ENCODE measurements at places on chromosomes 7 and 10.

- DNase-seq, result no peak
Measured at GRCh38 chr10:21980691-21981090, 22.8 kb downstream of the DNAJC1 start.

GRCh38 chr10:35336921-35337823 is 863 bp downstream of the CCNY start:
- DNase-seq, result no peak

GRCh38 chr10:58464956-58465355 is 47.7 kb upstream of the BICC1 start:
- DNase-seq, result no peak

DNA sequence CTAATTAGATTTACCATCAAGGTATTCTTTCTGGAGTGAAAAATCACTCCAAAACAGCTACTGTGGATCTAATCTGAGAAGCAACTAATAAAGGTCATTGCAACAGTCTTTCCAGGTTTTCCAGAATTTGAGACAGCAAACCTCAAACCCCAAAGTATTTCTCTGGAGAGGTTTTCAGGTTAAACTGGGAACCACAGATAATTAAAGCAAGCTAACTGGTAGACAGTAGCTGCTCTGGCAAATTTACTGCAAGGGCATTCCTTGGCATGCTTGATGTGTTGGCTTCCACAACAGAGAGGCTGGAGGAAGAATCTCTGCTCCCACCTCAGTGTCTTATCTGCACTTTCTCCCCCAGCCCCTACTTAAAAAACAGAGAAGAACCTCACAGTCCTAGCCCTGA is 140.0 kb upstream of the NRBF2 start:
- DNase-seq, result no peak

GRCh38 chr10:72027498-72027897 is 60.9 kb downstream of the SPOCK2 start:
- peak; percentile 36 for DNase-seq

GRCh38 chr10:21972584-21972983 is 30.9 kb downstream of the DNAJC1 start:
- DNase-seq, result peak; percentile 5

DNA sequence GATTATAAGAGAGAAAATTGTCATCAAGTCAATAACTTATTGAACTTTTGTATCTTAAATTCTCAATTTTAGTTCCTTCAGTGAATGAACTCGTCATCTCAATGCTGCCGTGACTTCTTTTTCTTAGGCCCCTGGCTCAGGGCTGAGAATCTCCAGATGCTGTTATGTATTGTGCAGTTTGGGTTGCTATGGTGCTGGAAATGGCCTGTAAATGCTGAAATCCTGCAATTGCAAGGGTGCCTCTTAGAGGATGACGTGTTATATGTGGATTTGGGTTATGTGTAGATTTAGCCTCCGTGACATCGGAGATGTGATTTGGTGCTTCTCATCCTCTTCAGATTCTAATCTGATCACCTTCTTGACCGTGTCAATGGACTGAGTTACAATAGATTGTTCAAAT is 55.7 kb upstream of the ZRANB1 start:
- DNase-seq, result no peak

DNA sequence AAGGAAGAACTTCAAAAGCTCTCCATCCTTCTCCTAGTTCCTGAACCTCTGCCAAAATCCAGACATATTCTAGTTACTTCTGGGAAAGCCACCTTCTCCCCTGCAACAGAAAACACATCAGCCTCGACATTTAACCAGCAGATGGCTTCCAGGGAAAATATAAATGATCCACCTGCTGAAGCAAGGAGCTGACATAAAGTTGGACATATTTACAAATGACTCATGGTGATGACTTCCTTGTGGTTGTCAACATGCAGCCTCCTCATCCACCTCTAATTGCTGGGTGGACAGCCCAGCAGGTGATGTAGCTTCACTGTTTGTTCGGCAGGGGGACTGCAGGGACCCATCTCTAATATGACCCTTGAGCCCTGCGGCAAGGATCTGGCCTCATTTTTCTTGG is 266.0 kb downstream of the C7orf25 start:
- DNase-seq, result no peak

DNA sequence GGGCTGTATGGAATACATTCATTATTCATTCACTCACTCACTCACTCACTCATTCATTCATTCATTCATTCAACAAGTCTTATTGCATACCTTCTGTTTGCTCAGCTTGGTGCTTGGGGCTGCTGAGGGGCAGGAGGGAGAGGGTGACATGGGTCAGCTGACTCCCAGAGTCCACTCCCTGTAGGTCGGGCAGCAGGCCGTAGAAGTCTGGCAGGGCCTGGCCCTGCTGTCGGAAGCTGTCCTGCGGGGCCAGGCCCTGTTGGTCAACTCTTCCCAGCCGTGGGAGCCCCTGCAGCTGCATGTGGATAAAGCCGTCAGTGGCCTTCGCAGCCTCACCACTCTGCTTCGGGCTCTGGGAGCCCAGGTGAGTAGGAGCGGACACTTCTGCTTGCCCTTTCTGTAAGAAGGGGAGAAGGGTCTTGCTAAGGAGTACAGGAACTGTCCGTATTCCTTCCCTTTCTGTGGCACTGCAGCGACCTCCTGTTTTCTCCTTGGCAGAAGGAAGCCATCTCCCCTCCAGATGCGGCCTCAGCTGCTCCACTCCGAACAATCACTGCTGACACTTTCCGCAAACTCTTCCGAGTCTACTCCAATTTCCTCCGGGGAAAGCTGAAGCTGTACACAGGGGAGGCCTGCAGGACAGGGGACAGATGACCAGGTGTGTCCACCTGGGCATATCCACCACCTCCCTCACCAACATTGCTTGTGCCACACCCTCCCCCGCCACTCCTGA is 2.4 kb downstream of the EPO start:
- DNase-seq, result no peak

DNA sequence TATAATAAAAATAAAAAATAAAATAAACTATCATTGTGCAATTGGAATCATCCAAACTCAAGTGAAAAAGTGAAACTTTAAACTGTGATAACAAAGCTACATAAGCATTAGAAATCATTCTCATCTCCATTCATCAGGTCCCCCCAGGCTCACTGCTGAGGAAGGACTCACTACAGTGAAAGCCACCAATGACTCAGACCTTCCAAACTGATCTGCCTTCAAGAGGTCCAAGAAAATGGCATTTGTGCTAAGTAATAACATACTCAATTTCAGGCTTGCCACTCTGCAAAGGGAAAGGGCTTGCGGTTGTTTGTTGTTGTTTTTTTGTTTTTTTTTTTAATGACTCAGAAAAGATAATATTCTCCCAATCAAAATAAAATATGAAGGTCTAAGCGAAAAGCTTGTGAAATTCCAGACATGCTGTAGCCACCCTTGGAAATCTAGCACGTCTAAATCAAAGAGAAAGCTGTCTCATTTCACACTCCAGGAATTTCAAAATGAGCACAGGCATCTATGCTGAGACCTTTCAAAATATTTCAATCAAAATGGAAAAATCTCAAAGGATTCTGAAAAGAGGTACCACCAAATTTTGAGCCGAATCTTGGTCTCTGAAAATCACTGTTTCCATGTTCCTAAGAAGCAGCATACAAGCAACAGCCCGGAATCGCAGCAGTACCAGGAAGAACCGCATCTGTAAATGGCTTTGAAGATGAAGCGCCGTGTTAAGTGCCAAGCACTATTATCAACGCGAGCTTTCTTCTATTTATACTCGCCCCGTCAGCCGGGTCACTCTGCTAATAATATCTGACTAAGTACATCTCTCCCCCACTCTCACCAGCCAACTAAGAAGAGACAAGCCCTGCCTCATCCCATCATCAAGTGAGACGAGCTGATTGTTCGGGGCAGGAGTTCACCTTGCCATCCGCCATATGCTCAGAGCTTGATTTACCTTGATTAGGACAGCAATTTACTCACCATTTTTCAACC is 13.5 kb downstream of the SFMBT2 start:
- DNase-seq, result no peak

GRCh38 chr7:77428777-77429231 is 12.7 kb upstream of the GSAP start:
- no peak for DNase-seq

- no peak for DNase-seq
Measured at GRCh38 chr7:13524076-13524475, 465.4 kb downstream of the ETV1 start.

DNA sequence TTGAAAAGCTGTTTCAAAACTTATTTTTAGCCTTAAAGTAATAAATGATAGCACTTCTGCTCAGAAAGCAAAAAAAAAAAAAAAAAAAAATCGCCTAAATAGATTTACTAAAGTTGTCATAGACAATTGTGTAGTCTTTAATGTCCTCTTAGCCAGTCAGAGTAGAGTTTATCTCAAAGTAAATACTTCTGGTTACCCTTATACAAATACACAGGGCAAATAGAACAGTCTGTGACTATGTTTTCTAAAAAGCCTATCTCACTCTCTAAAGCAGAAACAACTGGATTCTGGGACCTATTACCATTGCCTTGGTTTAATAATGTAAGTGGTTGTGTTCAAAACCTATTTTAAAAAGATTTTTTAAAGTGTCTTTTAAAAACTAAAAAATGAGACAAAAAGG is 156.2 kb upstream of the THSD7A start:
- DNase-seq, result no peak

DNA sequence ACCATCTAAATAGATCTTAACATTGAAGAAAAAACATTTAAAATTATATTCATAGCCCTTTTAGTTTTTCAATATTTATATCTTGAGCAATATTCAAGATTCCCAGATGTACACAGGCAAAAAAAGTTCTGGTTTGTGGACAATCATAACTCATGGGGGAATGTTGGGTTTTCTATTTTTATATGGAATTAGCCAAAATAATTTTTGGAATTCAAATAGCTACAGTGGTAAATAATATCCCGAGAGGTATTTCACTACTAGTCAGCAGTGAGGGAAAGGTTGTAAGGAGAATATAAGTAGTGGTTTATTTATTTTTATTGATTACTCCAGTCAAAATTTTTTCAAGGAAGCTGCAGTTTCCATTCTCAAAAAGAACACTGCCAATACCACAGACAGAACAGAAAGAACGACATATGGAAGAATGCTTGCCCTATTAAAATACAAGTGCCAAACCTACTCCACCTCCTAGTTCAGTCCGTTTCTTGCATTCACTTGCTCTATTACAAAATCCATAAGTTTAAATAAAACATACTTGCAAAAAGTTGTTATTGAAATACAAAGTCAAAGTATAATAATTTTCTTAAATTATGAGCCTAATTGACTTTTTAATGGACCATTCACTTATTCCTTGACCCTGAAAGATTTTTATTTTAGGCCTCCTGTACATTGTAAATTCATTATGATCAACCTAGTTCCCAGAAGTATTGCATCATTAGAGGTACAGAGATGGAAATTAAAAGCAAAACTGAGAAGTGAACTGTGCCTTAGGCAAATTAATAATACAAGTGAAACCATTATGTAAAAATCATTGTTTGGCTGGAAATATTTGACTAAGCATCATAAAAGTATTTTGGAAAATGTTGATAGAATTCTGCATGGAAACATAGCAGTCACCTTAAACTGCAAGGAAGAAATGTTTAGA is 533.2 kb downstream of the PARD3 start:
- no peak for DNase-seq

DNA sequence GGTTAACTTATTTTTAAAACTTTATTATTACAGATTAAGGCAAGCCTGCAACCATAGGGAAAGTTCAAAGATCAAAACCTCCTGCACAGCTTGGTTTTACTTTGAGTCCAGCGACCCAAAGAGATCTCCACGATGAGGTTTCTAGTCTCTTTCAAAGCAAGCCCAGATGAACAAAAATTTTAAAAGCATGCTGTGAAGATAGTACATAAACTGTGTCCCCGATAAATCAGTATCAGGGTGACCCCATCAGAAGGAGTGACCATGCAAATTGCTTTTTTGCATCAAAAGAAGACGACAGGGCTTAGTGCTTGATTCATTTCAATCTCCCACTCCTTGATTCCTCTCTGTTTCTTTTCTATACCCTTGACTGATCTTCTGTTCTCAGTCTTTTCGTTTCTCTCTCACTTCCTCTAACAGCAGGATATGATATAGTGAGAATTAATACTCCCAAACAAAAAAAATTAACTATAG is 16.0 kb upstream of the DNTT start:
- no peak for DNase-seq

- no peak for DNase-seq
Measured at GRCh38 chr10:119677126-119677525, 25.9 kb downstream of the BAG3 start.

- DNase-seq, result no peak
Measured at GRCh38 chr7:12152196-12152918, 58.7 kb upstream of the TMEM106B start.

GRCh38 chr7:70614237-70615045 is 517.5 kb upstream of the GALNT17 start:
- DNase-seq, result no peak

DNA sequence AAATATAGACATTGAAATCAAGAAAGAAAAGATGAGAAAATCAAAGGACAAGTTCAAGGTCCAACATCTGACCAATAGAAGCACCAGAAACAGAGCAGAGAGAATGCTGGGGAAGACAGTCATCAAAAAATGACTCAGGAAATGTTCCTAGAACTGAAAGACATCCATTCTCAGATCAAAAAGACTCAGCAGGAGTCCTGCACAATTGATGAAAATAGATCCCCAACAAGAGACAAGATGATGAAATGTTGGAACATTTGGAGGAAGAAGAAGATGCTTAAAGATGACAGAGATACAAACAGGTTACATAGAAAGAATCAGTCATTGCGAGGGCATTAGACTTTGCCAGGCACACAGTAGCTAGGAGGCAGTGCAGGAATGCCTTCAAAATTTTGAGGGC is 30.0 kb upstream of the EIF5AL1 start:
- no peak for DNase-seq

GRCh38 chr7:74544706-74545469 is 91.2 kb downstream of the GTF2IRD1 start:
- DNase-seq, result no peak

- no peak for DNase-seq
Measured at GRCh38 chr7:18081617-18082016, 54.0 kb upstream of the PRPS1L1 start.

- peak; percentile 85 for DNase-seq
Measured at GRCh38 chr10:13924040-13924725, 337.4 kb downstream of the PRPF18 start.

DNA sequence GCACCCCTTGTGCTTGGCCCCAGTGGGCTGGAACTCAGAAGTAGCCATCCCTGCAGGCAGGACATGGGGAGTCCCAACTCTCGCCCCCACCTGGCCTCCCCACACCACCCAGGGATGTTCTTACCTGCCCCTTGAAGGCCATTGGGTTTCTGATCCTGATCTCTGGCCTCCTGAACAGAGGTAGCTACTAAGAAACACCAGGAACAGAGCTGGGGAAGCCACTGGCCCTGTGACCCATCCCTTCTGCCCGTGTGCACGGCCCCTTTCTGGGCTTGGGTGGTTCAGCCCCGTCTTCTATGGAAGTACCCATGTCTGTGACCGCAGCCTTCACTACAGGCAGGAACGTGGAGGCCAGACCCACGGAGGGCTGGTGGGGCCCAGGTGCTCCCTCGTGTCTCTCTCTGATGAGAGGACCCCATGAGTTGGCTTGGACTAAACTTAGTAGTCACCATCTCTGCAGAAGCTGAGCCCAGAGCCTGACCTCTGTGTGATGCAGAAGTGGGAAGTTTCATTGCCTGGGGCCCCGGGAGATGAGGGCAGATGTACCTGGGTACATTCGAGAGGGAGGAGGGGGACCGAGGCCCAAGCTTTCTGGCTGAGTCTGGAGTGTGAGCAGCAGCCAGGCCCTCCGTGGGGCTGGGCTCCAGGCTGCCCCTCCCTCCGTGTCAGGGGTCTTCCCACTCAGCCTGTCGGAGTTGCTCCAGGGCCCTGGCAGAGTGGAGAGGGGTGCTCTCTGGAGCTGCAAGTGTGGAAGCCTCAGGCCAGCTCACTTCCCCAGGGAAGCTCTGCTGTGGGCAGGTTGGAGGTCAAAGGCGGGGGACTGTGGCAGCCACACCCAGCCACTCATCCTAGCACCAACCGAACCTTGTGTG is 81.0 kb downstream of the MKI67 start:
- no peak for DNase-seq

- DNase-seq, result no peak
Measured at GRCh38 chr7:20395511-20395910, 64.8 kb downstream of the ITGB8 start.

All from kidney glomerular epithelial cell (primary cell).